Sciatic nerve (tissue), 2 donors: ENCODE measurements at places on chromosomes 4 and X. TPM values are rescaled to one million over a fixed set of nuclear protein-coding genes. Genes with fewer than 3 reads are reported as not detected.

HUWE1 gene
- total RNA-seq, result 202 TPM

CENPVL2 gene
- total RNA-seq, result not detected

XAGE2 gene
- 1.7 TPM for total RNA-seq

GABRG1 gene
- 1.4 TPM for total RNA-seq

ARAP2 gene
- 26.0 TPM for total RNA-seq

HNRNPDL gene
- total RNA-seq, result 238 TPM

CCDC149 gene
- total RNA-seq, result 42.5 TPM

ADAM29 gene
- not detected for total RNA-seq

SPANXA1 gene
- total RNA-seq, result not detected

HS3ST1 gene
- 3.2 TPM for total RNA-seq

HHIP gene
- total RNA-seq, result 7.8 TPM

DNA sequence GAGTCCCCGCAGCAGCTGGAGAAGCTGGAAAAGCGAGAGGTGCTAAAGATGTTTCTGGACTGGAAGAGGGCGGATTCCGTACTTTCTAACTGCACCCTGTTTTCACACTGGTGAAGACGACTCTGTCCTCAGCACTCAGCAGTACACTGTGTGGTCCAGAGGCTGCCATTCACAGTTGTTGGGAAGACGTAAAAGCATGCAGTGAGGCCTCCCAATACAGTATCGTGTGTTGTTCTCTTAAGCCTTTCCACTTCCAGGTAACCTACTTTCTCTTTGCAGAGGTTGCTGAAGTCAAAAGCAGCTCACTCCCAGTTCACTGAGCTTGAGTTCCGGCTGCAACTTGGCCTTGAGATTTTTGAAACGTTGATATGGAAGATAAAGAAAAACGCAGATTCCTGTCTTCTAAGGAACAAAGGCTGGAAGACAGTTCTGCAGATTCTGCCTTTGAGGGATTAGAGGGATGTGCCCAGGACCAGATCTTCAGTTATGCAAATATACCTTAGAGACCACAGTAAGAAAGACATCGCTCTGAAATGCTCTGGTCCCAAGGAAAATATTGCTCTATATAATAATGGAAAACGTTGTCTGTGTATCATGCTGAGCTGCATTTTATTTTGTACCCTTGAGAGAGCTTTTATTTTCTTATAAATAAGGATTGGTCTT is 540.9 kb downstream of the TRIML1 start:
- no peak for DNase-seq

DNA sequence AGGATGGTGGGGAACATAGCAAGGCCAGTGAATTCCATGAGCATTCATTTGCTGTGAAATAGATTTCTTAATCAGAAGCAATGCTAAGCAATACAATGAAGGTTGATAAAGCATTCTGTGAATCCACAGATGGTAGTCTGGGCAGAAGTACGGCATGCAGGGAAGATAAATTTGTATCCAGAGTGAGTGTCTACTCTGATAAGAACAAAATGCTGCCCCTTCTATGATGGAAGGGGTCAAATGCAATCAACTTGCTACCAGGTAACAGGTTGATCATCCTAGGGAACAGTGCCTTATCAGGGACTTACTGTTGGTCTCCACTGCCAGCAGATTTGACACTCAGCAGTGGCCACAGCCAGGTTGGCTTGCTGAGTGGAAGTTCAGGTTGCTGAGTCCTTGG is 189.4 kb downstream of the MAB21L2 start:
- no peak for DNase-seq

DNA sequence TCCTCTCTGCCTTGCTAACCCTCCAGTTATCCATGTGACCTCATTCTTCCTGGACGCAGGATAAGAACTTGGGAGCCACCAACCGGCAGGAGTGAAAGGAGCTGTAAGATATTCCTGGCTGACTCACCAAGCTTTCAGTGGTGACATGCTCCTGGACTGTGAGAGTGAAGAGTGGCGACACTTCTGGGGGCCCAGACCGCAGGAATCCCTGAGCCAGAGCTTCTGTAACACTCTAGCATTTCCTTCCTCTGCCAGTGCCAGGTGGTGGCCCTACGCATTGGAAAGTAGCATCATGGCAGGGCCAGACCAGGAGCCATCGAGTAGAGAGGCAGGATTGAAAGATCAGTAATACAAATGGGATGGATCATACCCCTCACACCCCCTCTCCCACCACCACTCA is 474.3 kb downstream of the ACTRT1 start:
- no peak for DNase-seq

GRCh38 chr4:48299560-48299959 is 29.9 kb upstream of the TEC start:
- DNase-seq, result no peak

DNA sequence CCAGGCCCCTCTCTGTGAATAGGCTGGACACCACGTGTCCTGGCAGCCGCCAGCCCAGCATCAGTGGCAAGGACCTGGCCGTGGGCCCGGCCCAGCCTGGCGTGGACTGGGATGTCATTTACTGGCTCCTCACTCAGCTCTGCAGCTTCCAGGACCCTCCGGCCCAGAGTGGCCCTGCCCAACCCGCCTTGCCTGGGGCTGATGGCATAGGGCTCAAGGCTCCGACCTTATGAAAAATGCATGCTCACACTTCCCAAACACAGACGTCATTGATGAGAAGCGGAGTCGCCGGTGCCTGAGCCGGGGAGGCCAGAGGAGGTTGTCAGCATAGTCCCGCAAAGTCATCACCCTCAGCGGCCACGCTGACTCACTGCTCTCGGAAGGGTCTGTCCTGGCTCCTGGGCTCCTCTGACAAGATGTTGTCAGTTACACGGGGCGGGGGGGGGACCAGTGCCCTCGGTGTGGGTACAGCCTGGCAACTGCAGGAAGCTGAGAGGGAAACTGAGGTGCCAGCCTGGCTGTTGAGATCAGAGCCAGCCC is 14.3 kb downstream of the CFAP99 start:
- no peak for DNase-seq

DNA sequence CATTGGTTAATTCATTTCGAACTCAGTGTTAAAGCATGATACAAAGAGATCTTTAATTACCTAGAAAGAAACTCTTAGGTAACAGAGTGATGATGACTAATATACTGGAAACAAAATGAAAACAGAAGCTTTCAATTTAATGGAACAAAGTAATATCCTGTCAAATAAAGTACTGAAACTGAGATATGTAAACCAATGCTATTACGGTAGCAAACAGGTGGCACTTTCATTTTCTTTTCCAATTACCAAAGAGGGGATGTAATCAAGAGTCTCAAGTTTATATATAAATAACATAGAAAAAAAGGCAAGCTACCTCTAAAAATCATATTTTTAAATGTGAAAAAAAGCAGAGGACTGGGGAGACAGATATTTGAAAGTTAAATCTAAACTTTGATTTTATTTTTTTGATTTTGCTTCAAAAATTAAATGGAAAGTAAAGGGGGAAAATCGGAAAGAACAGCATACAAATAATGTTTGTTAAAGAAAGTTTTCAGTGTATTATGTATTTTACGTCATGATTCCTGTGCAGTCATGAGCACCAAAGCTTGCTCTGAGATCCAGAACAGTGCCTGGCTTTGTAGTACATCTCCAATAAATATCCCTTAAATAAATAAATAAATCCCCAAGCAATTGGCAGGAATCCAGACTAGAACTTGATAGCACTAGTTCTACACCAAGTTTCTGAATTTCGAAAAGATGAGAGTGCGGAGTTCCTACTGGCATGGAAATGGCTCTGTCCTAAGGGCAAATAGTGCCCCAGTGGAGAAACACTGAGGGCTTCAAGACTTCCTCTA is 25.0 kb upstream of the RAPGEF2 start:
- no peak for DNase-seq

GRCh38 chr4:98744372-98745150 is 86.2 kb upstream of the TSPAN5 start:
- DNase-seq, result no peak

DNA sequence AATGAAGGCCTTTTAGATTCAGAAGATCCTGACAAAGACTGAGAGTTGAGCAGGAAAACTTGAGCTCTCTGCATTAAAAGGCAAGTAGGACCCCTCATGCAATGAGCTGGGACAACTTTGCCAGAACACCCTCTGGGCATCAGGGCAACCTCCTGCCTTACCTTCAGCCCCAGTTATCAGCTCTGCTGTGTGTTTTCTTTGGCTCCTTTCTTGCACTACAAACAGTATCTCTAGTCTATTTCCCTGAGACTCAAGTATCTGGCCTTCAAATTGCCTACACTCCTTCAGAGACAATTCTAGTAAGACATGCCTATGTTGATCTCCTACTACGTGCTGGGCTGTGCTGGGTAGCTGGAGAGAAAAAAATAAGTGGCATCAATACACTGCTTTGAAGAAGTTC is 192.2 kb downstream of the MID1IP1 start:
- DNase-seq, result no peak

DNA sequence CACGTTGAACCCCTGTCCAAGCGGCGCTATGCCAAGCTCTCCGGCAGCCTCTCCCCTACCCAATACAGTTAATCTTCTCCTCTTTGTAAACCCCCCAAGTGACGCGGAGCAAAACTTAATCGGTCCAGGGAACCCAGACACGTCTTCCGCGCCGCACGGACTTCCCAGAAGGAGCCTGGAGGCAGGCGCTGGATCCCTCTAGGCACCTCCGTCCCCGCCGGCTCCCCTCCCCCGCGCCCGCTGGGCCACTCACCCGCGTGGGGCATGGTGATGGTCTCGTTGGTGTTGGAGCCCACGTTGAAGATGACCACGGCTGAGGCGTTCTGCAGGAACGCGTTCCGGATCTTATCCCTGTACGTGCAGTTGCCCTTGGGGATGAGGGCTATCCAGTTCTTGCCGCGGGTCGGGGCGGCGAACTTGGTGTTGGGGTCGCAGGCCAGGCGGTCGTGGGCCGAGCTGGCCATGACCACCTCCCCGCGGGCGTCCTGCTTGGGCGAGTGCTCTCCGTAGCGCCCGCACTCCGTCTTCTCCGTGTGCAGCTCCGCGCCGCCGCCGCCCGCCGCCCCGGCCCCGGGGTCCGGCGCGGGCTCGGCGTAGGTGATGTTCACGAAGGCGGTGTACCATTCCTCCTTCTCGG is 1.1 kb downstream of the RNF150 start:
- DNase-seq, result peak; percentile 63

- peak; percentile 74 for DNase-seq
These were observed 966 bp downstream of the PDGFC start for GRCh38 chr4:156970501-156971164.

- no peak for DNase-seq
These were observed 100.6 kb downstream of the MID1 start for GRCh38 chrX:10519761-10520160.

DNA sequence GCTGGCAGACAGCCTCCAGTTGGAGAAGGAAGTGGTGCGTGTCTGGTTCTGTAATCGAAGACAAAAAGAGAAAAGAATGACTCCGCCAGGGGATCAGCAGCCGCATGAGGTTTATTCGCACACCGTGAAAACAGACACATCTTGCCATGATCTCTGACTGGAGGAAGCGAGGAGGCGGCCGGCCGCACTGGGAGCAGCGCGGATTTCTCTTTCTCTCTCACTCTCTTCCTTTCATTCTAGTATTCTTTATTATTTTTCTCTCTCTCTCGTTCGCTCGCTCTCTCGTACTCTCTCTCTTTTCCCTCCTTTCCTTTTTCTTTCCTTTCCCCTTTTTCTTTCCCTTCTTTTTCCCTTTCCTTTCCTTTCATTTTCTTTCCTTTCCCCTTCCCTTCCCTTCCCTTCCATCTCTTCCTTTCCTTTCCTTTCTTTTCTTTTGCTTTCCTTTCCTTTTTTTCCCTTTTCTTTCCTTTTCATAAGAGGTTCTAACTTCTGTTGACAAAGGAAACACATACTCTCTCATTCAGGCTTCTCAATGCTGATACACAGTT is 1.2 kb downstream of the POU3F4 start:
- no peak for DNase-seq

DNA sequence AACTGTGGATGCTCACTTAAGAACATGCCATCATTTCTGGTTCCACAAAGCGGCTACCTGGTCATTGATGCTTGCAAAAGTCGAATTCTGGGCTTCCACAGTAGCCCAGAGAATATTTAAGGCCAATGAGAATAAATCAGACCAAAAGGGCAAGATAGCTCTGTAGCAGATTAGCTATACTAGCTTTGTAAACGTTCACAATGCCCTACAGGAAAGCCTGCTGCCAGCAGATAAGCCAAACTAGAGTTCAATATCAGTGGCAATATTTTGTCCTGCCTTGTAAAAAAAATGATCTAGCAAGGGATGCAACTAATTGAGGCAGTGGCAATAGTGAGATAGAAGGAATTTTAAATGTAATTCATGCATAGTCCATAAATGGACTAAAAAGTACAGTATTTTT is 387.7 kb upstream of the TEX13C start:
- DNase-seq, result no peak

DNA sequence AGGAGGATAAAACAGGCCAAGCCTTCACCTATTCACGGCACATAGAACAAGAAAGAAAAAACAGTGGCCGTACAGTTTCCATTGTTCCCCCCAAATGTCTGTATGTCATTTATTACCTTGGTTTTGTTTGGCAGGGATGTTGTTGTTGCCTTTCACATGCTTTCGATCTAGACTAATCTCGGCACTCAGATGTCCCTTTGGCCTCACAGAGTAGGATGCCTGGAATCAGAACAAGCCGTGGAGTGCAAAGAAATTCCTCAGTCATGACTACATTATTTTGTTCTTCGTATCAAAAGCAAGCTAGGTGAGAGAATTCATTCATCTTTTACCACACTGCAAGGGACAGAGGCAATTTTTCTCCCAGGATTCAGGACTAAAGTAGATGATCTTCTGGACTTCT is 106.9 kb downstream of the SMIM20 start:
- DNase-seq, result no peak

DNA sequence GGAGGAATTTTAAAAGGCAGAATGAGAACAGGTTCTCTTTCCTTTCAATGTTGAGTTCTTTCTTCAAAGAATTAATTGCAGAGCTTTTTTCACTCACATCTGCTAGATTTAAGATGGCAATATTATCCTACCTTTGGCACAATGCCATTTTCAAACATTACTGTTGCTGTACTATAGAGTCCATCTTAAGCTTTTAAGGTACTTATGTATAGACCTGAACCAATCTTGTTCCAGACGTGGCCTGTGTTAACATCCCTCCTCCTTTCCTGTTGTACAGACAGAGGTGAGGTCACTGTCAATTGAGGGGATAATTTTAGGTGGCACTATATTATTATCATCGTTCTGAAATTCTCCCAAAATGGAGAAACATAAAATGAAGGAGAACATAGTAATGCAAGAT is 53.0 kb upstream of the MYOZ2 start:
- no peak for DNase-seq

DNA sequence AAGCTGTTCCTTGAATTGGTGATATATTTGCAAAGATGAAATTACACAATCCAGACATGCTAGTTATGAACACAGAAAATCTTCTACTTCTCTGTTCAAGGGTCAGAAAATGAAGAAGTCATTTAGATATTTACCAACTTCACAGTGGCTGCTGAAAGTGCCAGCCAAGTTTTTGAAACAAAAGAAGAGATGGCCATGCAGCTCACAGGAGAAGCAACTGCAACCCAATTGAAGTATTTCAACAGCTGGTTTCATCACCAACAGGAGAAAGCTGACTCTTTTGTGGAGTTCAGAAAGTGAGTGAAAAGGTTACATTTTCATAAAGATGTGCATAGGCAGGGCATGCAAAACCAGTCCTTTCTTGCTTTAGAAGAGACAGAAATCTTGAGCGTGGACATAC is 70.1 kb upstream of the LSM6 start:
- DNase-seq, result no peak
